Cerebellar nuclear complex (tissue), 1 donor: ENCODE measurements at places on chromosomes 6 and 20.

GRCh38 chr20:37956107-37956585, 53.2 kb downstream of the VSTM2L start:
- DNase-seq = no peak

DNA sequence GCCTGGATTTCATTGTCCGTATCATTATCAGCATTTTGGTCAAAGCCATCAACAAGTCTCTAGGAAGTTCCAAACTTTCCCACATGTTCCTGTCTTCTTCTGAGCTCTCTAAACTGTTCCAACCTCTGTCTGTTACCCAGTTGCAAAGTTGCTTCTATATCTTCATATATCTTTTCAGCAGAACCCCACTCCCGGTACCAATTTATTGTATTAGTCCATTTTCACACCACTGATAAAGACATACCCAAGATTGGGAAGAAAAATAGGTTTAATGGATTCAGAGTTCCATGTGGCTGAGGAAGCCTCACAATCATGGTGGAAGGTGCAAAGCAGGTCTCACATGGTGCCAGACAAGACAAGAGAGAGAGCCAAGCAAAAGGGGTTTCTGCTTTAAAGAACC, 293.2 kb downstream of the EPM2A start:
- DNase-seq = no peak

GRCh38 chr6:124158024-124158423, 354.4 kb downstream of the NKAIN2 start:
- DNase-seq = no peak

DNA sequence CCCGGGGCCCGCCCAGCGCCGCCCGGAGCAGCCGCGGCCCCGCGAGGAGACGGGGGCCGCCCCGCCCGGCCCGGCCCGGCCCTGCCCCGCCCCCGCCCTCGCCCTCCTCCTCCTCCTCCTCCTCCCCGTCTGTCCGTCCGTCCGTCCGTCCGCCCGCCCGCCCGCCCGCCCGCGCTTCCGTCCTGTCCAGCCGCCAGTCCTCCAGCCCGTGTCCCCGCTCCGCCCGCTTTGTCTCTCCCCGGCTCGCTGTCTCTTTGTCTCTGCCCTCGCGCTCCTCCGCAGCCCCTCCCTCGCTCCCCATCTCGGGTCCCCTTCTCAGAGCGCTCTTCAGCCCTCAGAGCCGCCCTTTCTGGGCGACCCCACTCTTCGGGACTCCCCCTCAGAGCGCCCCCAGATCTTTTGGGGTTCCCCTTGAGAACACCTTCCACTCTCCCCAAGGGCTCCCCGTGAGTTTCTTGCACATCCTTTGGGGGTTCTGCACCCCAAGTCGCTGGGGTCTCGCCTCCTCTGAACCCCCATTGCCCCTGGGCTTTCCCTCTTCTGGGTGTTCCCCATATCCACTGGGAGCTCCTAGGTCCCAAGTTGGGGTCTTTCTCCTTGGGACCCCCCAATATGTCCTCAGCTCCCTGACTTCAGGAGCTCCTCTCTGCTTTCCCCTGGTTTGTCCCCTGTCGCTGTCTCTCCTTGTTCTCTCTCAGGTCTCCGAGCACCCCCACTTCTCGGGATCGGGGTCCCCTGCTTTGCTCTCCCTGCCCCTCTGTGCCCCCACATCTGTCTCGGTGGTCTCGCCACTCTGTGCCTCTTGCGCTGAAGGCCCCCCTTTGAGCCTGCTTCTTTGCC, 79.5 kb upstream of the MYL9 start:
- DNase-seq = no peak
